ENCODE measurements at places on chromosomes 1 and 21.

GRCh38 chr21:41653243-41653953 is 113.5 kb downstream of the RIPK4 start:
- no peaks in the 10 kb centered on the region for H3K27me3 ChIP-seq
- H3K36me3 ChIP-seq: no peaks in the 10 kb centered on the region
- no peak overlapping the region for H3K27ac ChIP-seq
- H3K4me1 ChIP-seq: peaks cover 5% of the 10 kb centered on the region
- DNase-seq: no peak

DNA sequence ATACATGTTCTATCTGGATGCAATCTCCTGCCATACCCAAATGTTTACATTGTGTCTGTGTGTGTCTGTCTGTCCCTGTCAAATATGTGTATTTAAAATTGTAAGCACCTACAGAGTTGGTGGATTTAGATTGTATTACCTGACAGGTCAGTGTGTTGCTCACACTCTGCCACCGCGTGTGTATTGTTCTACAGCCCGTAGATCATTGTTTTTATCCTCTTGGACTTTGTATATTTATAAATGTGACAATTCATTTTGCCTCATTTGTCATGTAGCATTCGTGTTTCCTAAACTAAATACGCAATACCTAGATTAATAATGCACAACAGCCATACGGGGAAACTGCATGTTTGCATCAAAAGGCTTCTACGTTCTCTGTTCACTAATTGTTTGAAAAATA is 634 bp downstream of the ALG14 start:
- no peak overlapping the region for H3K27ac ChIP-seq
- H3K36me3 ChIP-seq: no peaks in the 10 kb centered on the region
- no peaks in the 10 kb centered on the region for H3K4me1 ChIP-seq
- H3K27me3 ChIP-seq: no peaks in the 10 kb centered on the region
- H3K4me3 ChIP-seq: peak overlapping the region; percentile 94

GRCh38 chr1:182235604-182235951 is 156.0 kb downstream of the GLUL start:
- H3K4me1 ChIP-seq: no peaks in the 10 kb centered on the region
- no peaks in the 10 kb centered on the region for H3K36me3 ChIP-seq
- H3K27ac ChIP-seq: no peak overlapping the region

- H3K4me3 ChIP-seq: no peak overlapping the region
- H3K27ac ChIP-seq: no peak overlapping the region
- H3K36me3 ChIP-seq: no peaks in the 10 kb centered on the region
Measured at GRCh38 chr1:37001703-37002102, 32.6 kb downstream of the GRIK3 start.

DNA sequence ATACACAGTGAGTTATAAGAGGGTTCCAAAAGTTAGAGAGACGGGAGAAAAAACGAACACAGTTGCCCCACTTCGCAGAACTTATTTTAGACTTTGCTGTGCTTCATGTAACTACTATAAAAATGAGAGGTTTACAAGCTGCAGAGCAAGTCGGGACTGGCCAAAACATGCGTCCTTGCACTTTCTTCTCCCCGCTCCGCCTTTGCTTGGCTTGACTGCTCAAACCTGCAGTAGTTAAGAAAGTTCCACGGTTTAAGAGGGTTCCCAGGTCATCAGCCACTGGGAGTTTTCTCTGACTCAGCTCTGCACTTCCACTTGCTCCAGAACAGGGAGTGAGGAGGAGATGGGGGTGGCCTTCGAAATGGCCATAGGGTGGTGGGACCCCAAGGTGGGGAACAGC is 36.2 kb downstream of the CLIC6 start:
- no peaks in the 10 kb centered on the region for H3K4me1 ChIP-seq
- no peak overlapping the region for H3K4me3 ChIP-seq
- no peaks in the 10 kb centered on the region for H3K36me3 ChIP-seq
- H3K27ac ChIP-seq: no peak overlapping the region
- DNase-seq: no peak
